Urothelium cell line (cell line): ENCODE measurements at places on chromosomes 7 and 10.
A peak's percentile ranks its signal among the peaks of the same experiment; 100 is the strongest.

DNA sequence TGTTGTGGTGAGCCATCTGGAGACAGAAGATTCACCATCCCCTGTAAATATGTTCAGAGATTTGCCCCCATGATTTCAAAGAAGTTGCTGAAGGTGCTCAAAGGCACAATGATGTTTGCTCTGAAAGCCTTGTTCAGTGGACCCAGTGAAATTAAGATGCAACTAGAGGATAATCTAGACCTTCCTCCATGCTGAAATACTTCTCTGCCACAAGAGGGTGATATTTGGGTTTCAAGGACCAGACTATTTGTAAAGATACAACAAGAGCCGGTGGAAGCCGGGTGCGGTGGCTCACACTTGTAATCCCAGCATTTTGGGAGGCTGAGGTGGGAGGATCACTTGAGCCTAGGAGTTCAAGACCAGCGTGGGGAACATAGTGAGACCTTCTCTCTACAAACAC lies 13.5 kb upstream of the MSRB2 start:
- DNase-seq = no peak

DNA sequence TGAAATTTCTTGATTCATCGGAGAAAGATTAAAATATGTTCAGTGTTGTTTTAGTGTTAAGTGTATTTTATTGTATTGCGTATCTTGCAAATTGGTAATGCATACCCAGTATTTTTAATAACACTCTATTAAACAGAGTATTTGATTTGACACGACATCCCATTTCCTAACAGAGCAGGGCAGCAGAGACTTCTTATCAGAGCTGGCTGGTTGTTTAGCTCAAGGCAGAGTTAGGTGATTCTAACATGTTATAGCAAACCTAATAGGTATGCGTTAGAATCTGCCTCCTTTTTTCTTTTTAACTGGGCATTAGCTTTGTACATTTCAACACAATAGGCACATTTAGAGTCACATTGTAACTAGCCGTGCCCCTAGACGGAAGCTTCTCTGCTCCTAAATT lies 57.1 kb upstream of the CELF2 start:
- no peak for DNase-seq

GRCh38 chr10:116836902-116837523 lies 12.3 kb upstream of the ENO4 start:
- no peak for DNase-seq

- DNase-seq = peak; percentile 58
Measured at GRCh38 chr7:34155220-34155908, 250.0 kb downstream of the BMPER start.

- no peak for DNase-seq
Measured at GRCh38 chr7:155145477-155146255, 75.5 kb downstream of the HTR5A start.

DNA sequence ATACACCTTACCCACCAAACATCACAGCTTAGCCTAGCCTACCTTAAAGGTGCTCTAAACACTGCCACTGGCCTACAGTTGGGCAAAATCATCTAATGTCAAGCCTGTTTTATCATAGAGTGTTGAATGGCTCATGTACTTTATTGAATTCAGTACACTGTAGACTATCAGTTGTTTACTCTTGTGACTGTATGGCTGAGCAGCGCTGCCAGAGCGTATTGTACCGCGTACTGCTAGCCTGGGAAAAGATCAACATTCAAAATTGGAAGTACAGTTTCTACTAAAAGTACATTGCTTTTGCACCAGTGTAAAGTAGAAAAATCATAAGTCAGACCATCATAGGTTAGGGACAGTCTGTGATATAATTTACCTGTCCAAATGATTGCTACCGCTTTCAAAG lies 226.8 kb downstream of the PRPF18 start:
- DNase-seq = no peak
